Pulmonary artery endothelial cell (primary cell): ENCODE measurements at places on chromosomes 7 and 10.
A peak's percentile ranks its signal among the peaks of the same experiment; 100 is the strongest.

DNA sequence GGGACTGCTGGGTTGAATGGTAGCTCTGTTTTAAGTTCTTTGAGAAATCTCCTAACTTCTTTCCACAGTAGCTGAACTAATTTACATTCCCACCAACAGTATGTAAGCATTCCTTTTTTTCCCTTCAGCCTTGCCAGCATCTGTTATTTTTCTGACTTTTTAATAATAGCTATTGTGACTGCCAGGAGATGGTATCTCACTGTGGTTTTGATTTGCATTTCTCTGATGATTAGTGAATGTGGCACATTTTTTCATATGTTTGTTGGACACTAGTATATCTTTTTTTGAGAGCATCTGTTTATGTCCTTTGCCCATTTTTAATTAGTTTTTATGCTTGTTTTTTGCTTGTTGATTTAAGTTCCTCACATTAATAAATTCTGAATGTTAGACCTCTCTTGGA lies 990.8 kb downstream of the GATA3 start:
- DNase-seq: no peak

- DNase-seq: no peak
These were observed 189.8 kb downstream of the JCAD start for GRCh38 chr10:29869593-29869992.

GRCh38 chr7:99112097-99112496 lies 31.8 kb downstream of the SMURF1 start:
- DNase-seq: no peak

- DNase-seq: peak; percentile 82
These were observed 164.6 kb downstream of the PKD1L1 start for GRCh38 chr7:47783456-47784223.

- DNase-seq: no peak
These were observed 32.1 kb upstream of the PAX2 start for GRCh38 chr10:100713049-100713858.
